ENCODE measurements at places on chromosomes 6 and 20. TPM values are rescaled to one million over a fixed set of nuclear protein-coding genes. Genes with fewer than 3 reads are reported as not detected.

DNA sequence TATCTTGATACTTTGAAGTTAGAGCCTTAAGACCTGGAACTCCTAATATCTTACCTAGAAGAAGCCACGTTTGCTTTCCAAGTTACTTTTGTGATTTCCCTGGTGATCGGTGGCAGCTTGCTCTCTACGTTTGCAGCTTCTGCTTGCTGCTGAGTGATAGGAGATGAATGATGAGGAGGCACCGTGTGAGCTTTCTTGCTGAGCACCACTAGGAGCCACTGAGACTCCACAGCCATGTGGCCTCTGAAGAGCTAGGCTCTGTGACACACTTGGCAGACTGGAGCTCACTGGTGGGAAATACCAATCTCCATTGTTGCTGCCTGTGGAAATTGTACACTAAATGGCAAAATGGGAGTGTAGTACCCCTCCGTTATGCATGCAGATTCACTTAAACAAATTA is 161.8 kb downstream of the IBTK start:
- no peak for DNase-seq

Gene NMBR
- total RNA-seq, result not detected

GRCh38 chr6:139983555-139984276 is 609.3 kb upstream of the CITED2 start:
- no peak for DNase-seq

GRCh38 chr6:71420693-71421328 is 132.2 kb downstream of the OGFRL1 start:
- peak; percentile 92 for DNase-seq

Gene BCL2L1
- 127 TPM for total RNA-seq

Gene SLC52A3
- not detected for total RNA-seq

- DNase-seq, result peak; percentile 90
Observed at GRCh38 chr6:8180327-8181159, 78.2 kb upstream of the EEF1E1 start.

Gene PRICKLE4
- not detected for total RNA-seq

Gene TMEM217
- 3.3 TPM for total RNA-seq

GRCh38 chr20:32208499-32209154 is 947 bp downstream of the POFUT1 start:
- DNase-seq, result peak; percentile 78

GRCh38 chr6:130997061-130997753 is 65.8 kb downstream of the EPB41L2 start:
- no peak for DNase-seq

DNA sequence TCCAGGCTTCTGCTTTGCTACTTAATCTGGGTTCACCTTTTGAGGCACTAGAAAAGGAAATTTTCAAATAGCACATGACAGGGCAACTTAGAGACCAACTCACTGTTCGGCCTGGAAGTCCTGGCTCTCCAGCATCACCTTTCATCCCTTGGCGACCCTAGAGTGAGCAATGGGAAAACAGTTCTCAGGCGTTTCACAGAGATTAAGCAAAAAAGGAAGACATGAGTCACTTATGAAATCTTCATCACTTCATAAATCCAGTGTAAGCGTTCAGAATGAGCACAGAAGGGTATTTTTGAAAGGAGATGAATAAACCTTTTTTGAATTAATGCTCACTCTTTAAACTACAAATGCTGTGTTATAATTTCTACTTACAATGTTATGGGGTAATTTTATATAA is 104.0 kb downstream of the COL12A1 start:
- DNase-seq, result no peak

Gene NINL
- total RNA-seq, result 14.8 TPM

Gene SAMD3
- 3.5 TPM for total RNA-seq

Gene ULBP2
- total RNA-seq, result 3.2 TPM

- DNase-seq, result peak; percentile 14
Observed at GRCh38 chr6:22765015-22765414, 195.6 kb downstream of the HDGFL1 start.

DNA sequence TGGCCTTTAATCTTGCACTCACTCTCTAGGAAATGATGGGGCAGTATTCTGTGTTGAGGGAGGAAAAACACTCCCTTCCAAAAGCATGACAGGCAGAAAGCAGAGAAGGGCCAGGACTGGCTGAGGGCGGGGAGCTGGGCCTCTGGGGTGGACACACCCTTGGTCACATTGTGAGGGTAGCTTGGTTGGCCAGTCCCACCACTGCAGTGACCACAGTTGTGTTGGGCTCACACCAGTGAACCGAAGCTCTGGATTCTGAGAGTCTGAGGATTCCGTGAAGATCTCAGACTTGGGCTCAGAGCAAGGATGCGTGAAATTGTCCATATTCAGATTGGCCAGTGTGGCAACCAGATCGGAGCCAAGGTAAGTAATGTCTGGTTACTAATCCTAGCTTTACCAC is at the start of gene TUBB1:
TSS of gene TUBB1 (plus strand) at position 213 of the 400 bp plus-strand sequence. CDS start at position 307, 94 bp downstream.
- no peak for DNase-seq

- DNase-seq, result no peak
Observed at GRCh38 chr6:72216222-72217068, 330.1 kb downstream of the RIMS1 start.

Gene NOX3
- not detected for total RNA-seq

- DNase-seq, result peak; percentile 94
Observed at GRCh38 chr20:431012-431904, 23.2 kb downstream of the RBCK1 start.

GRCh38 chr6:122785891-122786290 is 3.2 kb upstream of the SMPDL3A start:
- no peak for DNase-seq

GRCh38 chr20:63497138-63497945 is 1.5 kb downstream of the EEF1A2 start:
- DNase-seq, result peak; percentile 76

Gene HLA-DRA
- total RNA-seq, result 5.8 TPM

DNA sequence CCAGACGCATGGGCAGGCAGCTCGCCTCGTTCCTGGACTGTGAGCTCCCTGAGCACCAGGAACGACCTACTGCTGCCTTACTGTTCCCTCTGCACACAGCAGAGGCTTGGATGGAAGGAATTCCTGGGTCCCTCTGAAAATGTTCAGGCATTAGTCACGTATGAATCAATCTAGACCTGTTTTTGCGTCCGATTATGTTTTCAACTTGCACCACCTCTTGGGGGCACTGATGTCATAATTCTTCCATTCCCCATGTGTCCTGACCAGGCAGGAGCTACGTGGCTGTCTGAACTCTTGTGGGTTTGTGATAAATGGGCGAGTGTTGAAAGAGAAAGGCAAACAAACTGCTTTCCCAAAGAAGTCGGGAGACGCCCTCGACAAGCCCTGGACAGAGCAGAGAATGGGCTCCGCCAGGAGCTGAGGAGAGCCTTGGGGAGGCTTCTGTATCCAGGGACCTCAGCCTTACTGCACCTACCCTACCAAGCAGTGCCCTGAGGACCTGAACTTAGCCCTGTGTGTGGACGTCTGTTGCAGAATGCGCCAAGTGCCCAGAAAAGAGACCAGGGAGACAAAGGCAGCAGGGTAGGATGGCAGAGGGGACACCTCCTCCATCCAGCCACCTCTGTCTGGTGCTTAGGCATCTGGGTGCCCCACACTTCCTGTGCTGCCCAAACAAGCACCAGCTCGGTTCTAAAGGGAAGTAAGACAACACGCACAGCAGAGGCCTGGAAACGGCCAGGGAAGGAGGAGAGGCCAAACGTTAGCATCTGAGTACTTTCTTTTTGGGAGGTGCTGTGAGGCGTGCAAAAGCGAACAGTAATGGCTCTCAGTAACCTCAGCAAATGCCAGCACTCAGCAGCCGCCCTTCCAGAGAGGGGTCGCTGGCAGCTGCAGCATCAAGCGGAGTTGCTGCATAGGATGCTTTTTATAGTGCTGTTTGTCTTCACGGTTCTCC is 124.2 kb downstream of the LY86 start:
- peak; percentile 88 for DNase-seq

DNA sequence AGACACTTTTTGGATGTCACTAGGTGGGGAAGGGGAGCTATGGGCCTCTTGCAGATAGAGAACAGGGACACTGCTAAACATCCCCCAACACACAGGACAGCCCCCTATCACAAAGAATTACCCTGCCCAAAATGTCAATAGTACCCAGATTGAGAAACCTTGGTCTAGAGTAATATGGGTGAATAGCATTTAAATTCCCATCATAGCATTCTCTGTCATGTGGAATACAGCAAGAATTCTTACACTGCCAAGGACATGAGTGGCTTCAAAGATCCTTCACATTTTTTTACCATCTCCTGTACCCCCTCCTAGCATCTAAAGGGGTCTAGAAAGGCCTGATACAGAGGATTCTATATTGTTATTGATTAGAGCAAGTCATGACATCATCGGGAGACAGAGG is 83.1 kb upstream of the SSTR4 start:
- DNase-seq, result no peak

Gene C20orf144
- under 0.01 TPM for total RNA-seq

GRCh38 chr6:138590796-138591709 is 91.8 kb upstream of the NHSL1 start:
- DNase-seq, result peak; percentile 74

- peak; percentile 90 for DNase-seq
Observed at GRCh38 chr6:13762611-13763441, 51.2 kb upstream of the RANBP9 start.

Gene PPIL6
- total RNA-seq, result 5.3 TPM

Gene PNLDC1
- total RNA-seq, result not detected

Gene MUC21
- not detected for total RNA-seq

DNA sequence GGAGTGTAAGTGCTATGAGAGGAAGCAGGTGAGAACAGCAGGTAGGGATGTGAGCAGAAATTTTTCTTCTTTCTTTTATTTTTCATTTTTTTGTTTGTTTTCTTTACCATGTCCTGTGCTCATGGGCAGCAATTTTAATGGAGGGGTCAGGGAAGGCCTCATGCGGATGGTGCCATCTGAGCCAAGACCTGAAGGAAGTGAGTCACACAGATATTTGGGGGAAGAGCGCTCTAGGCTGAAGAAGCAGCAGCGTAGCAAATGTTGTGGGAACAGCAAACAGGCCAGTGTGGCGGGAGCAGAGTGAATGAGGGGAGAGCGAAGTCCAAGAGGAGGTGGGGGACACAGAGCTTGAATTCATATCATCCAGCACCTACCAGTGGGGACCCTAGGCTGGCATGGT is 12.7 kb downstream of the SPDEF start:
- peak; percentile 97 for DNase-seq

Gene C20orf141
- 0.29 TPM for total RNA-seq

Gene TBX18
- total RNA-seq, result 64.1 TPM

DNA sequence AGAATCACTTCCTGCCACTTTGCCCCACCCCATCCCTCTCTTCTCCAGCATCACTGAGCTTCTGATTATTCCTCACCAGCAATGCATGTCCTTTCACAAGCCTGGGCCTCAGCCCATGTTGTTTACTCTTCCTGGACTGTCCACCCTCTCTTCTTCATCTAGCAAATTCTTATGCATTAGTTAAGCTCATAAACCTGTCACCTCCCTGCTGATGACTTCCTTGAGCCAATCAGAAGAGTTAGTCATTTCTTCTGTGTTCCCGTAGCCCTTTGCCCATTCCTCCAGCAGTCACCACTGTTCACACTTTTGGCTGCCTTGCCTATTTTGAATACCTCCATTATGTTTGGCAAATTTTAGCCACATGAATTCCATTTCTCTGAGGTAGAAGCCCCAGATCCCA is 4.1 kb upstream of the CRYBG1 start:
- DNase-seq, result no peak

Gene EXOC2
- total RNA-seq, result 22.4 TPM

Gene ENPP5
- 5.3 TPM for total RNA-seq

GRCh38 chr20:13756551-13756950 is 28.2 kb downstream of the ESF1 start:
- no peak for DNase-seq

- no peak for DNase-seq
Observed at GRCh38 chr20:37263686-37264085, 2.1 kb upstream of the GHRH start.

GRCh38 chr6:11066505-11067347 is 22.6 kb upstream of the ELOVL2 start:
- no peak for DNase-seq

GRCh38 chr20:658731-659291 is 5.8 kb upstream of the SRXN1 start:
- DNase-seq, result peak; percentile 92

- no peak for DNase-seq
Observed at GRCh38 chr6:149913085-149913484, 9.8 kb downstream of the RAET1G start.

Gene TNXB
- total RNA-seq, result 8.3 TPM

DNA sequence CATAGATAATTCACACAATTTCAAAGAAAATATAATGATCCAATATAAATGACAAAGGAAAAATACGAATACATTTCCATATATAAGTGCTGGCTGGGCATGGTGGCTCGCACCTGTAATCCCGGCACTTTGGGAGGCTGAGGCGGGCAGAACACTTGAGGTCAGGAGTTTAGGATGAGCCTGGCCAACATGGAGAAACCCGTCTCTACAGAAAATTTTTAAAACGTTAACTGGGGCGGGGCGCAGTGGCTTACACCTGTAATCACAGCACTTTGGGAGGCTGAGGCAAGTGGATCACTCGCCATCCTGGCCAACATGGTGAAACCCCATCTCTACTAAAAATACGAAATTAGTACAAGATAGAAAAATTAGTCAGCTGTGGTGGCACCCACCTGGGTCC is 14.9 kb upstream of the MAPK13 start:
- no peak for DNase-seq

Gene ASIP
- total RNA-seq, result not detected

DNA sequence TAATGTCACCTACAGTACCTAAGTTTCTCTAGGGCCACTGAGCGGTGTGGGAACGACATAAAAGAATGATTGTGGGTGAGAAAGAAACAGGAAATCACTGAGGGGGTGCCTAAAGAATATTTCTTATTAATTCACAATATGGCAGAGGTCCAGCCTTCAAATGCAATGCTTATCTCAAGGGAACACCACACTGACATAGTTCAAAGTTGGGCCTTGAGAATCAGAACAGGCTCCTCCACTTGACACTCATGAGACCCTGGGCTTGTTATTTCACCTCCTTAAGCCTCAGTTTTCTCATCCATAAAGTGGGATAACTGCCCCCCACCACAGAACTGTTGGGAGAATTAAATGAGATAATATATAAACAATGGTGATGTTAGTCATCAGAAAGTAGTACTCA is 40.4 kb upstream of the ARHGAP18 start:
- no peak for DNase-seq

GRCh38 chr6:95741045-95741444 is 163.7 kb downstream of the MANEA start:
- no peak for DNase-seq
